ENCODE measurements at places on chromosomes 13 and 19.

DNA sequence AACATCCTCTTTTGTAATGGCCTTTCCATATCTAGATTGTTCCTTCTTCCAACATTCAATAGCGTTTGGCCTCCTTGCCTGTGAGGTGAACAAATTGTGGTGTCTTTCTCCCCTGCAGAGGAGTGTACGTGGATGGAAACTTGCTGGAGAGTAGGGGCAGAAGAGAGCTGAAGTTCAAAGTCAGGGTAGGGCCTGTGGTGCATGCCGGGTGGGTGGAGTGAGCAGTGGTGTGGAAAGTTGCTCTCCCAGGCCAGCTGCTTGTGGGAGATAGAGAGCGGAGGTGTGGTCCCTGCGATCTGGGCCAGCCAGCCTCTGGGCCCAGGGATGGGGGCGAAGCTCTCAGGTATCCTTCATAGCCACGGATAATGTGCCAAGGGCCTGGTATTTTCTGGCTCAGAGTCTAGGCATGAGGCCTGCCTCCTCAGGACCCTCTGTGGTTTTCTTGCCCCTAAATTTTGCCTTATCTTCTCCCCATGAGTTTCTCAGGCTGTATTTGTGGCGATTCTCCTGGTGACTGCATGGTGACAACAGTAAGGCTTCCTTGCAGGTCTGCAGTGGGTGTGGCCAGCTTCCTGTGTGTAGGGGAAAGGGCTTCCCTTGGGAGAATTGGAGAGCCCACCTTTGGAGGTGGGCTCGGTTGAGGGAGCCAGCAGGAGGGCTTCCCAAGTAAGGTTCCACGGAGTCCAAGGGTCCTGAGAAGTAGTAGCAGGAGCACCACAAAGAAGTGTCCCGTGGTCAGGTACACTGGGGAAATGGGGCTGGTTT, 6.7 kb downstream of the RGCC start:
- DNase-seq = no peak

GRCh38 chr13:71254384-71254783, 612.6 kb downstream of the DACH1 start:
- DNase-seq = no peak

- DNase-seq = no peak
Observed at GRCh38 chr13:36261976-36262375, 35.6 kb downstream of the CCDC169 start.

GRCh38 chr13:77150651-77151050, 123.7 kb upstream of the FBXL3 start:
- no peak for DNase-seq

- DNase-seq = no peak
Observed at GRCh38 chr13:95164830-95165229, 136.4 kb downstream of the ABCC4 start.

DNA sequence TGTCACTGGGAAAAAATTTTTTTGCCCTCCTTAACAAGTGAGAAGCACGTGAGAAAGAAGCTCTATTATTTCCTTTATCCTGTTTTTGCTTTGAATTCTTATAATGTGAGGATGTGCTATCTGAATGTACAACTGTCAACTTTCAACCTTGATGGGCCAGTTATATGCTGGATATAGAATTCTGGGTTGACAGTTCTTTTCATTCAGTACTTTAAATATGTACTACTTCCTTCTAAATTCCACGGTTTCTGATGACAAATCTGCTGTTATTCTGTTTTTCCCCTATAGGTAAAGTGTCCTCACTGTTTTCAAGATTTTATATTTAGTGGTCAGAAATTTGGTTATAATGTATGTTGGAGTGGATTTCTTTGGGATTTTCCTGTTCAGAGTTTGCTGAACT, 29.9 kb downstream of the ZDHHC20 start:
- DNase-seq = no peak

- DNase-seq = no peak
Observed at GRCh38 chr19:50312967-50313811, 16.0 kb downstream of the KCNC3 start.

GRCh38 chr13:111966933-111967332, 100.0 kb upstream of the SOX1 start:
- no peak for DNase-seq

- DNase-seq = no peak
Observed at GRCh38 chr13:34591129-34591528, 350.9 kb upstream of the NBEA start.

All from suppressor macrophage treated with lipopolysaccharide for 4 hours (primary cell).